Thymus (tissue), 14 donors: ENCODE measurements at places on chromosomes 7 and 10.

DNA sequence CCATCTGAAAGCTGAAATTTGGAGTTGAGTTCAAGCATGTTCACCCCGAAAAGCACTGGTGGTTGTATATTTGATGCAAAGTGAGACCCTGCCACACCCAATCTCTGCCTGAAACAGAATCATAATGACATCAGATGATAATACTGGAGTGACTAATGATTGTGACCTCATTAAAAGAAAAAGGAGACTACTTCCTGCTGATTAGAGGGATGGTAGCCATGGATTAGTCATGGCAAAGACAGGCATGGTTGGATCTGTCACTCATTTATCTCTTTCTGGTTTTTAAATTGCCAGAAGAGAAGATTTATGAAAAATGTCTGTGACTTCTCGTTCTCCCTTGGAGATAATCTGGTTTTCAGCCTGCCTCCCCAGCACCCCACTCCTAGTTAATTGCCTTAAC lies 101.2 kb downstream of the BAMBI start:
- no peak for DNase-seq

DNA sequence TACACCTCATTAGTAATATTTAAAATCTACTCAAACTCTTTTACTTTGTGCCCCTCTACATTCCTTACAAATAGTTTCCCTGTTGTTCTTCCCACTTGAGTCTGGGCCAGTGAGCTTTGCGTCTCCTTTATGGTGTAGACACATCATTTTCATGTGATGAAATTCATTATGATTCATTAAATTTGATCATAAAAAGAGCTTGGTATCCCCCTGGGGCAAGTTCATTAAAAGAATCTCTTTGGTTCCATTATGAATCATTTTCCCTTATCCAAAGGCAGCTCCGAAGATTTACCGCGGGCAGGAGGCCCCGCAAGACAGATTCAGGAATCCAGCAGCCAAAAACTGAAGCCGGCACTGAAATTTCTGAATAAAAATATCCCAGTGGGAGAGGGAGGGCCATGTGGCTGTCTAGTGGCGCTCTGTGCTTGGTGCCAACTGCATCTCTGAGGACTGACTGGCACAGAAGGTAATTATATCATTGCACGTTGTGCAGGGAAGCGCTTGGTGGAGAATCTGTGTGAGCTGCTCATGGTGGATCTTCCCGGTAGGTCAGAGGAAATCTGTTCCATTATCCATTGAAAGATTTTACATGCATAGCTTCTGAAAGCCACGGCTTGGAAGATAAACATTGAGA lies 151.4 kb upstream of the PITRM1 start:
- no peak for DNase-seq

DNA sequence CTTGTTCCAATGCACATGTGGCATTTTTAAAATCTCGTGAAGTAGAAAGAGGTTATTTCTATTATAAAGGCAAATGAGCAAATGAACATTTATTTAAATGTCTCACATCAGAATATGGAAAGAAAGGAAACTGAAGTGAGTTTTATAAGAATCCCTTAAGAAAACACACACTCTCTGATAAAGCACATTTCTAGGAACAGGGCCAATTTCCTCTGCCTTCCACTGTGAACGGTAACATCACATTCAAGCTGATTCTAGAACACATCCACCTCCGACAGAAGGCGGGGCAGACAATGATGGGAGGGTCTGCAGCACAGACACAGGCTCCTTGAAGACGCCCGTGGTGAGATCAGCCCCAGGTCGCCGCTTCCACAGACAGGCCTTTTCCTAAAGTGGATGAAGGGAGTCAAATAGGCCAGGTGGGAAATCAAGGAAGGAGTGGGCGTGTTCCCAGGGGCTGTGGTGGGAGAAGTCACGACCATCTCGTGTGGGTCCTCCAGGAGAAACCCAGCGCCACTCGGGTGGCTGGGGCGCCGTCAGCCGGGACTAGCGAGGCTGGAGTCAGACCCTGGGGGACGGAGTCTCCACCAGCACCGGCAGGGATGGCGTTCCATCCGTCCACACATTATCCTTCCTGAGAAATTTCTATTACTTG lies 31.1 kb downstream of the PITRM1 start:
- DNase-seq, result no peak

GRCh38 chr10:22481687-22482539 lies 136.6 kb downstream of the SPAG6 start:
- DNase-seq, result no peak

GRCh38 chr7:68067845-68068244 lies 1071.2 kb downstream of the TYW1 start:
- DNase-seq, result no peak

DNA sequence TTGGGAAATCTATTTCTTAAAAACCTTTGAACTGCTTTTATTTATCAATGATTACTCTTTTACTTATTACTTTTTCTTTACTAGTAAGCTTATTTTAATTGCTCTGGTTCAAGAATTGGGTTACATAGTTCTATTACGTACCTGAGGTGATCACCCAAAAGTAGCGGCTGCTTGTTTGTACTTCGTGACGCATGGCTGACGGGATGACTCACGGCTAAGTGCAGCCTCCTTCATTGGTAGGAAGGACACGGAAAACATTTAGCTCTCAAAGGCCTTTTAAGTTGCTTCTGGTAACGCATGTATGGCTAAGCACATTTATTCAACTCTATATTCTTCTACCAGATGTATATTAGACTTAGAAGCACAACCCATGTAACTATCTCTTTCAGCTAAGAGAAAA lies 285.8 kb upstream of the SP4 start:
- DNase-seq, result no peak

DNA sequence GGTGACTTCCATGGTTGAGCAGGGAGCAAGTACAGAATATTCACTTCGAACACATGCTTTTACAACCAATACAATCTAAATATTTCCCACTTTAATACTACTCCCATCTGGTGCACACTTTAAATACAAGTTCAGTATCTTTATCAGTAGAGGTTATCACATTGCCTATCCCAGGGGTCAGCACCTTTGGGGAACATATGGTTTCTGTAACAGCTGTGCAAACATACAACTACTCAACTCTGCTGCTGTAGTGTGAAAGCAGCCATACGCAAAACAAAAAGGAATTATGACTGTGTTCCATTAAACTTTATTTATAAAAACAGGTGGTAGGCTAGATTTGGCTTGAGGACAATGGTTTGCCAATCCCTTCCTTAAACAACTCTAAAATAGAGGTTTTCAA lies 157.5 kb downstream of the XPNPEP1 start:
- DNase-seq, result no peak

DNA sequence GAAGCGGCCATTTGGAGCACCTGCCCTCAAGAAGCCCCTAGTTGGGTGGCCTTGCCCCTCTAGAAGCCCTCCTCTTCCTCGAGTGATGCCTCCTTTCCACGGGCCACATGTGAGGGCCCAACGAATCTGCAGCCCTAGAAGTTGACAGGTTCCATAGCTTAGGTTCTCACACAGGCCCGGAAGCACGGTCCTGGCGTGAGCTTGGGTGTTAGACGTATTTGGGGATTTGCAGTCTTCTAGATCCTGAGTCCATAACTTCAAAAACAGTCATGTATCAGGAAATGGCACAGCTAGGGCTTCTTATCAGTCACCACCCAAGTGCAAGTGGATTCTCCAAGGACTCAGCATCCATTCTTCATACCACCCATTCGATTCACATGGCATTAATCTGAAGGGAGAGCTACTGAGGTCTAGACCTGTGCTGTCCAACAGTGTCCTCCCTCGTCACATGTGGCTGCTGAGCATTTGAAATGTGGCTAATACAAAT lies 477 bp upstream of the FBXW4 start:
- DNase-seq, result no peak

GRCh38 chr7:17963281-17963680 lies 23.0 kb upstream of the SNX13 start:
- DNase-seq, result no peak
